ENCODE measurements at places on chromosomes 7 and 10.

GRCh38 chr7:9181356-9181755, 747.9 kb downstream of the NXPH1 start:
- no peak for DNase-seq

DNA sequence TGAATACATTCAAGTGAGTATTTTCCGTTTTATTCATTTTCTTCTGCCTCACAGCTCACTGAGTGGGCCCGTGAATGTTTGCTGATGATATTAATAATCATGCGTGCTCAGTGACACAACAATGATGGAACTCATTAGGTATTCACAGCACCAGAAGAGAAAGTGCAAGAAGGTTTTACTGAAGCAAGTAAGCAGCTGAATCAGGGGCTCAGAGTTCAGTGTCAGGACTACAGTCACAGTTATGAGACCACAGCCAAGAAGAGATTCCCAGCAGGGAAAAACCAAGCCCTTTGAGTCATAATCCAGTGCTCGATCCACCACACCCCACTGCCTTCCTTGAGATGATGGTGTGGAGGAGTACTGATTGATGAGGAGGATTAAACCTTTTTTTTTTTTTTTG, 247.4 kb downstream of the KIAA1217 start:
- peak; percentile 88 for DNase-seq

- no peak for DNase-seq
Measured at GRCh38 chr7:152180587-152180986, 155.1 kb downstream of the GALNT11 start.

DNA sequence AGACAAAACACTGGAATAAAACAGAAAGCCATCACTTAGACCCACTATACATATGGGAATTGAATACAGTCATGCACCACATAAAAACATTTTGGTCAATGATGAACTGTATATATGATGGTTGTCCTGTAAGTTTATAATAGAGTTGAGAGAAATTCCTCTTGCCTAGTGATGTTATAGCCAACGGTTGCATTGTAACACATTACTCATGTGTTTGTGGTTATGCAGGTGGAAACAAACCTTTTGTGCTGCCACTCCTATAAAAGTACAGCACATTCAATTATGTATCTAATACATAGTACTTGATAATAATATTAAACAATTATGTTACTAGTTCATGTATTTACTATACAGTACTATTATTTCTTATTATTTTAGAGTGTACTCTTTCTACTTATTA, 381.2 kb upstream of the MBL2 start:
- no peak for DNase-seq

GRCh38 chr10:3935141-3935540, 150.1 kb upstream of the KLF6 start:
- no peak for DNase-seq

DNA sequence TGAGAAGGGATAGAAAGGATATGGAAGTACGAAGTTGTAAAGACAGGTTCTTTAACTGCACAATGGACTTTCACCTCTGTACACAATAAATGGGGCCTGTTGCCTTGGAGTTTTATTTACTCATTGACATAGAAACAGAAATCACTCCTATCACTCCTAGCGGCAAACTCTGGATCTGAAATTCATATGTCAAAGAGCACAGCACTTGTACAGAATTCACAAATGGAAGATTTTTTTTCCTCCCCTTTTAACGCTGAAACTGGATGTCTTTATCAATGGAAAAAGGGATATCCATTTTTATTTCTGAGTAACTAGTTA, 18.2 kb downstream of the NT5C3A start:
- DNase-seq: no peak

- no peak for DNase-seq
Measured at GRCh38 chr10:63421591-63421990, 44.2 kb downstream of the JMJD1C start.
